ENCODE measurements at places on chromosomes 2 and 18.

DNA sequence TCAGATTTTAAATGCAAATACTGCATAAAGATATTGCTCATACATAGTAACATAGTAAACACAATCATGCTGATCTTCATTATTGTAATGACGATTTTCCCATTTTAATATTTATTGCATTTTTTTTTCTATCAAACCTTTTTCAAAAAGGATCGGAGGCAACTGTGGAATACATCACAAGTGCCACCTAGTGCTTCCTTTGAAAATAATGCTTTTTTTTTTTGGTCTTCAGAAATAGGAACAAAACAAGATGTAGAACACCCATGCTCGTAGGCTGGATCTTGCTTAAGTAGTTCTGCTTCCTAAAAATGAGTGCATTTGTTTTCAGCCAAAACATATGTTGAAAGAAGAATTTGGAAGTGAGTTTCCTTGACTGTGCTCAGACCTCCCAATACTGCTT is 35.7 kb upstream of the GPR155 start:
- DNase-seq, result no peak

DNA sequence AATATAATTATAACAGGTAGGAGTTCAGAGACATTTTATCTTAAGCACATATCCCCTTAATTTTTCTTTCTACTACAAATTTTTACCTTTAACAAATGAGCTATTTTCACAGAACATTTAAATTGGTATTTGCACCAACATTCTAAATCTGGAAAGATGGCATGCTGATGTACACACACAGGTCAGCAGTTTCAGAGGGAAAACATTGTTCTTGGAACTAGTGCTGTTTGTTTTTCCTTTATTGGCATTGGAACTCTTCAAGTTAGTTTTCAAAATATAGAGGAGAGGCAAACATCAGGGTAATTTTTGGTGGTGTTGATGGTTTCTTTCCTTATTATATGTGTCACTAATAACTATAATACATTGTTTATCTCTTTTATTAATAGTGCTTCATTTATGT is 155.3 kb downstream of the PHLPP1 start:
- no peak for DNase-seq

DNA sequence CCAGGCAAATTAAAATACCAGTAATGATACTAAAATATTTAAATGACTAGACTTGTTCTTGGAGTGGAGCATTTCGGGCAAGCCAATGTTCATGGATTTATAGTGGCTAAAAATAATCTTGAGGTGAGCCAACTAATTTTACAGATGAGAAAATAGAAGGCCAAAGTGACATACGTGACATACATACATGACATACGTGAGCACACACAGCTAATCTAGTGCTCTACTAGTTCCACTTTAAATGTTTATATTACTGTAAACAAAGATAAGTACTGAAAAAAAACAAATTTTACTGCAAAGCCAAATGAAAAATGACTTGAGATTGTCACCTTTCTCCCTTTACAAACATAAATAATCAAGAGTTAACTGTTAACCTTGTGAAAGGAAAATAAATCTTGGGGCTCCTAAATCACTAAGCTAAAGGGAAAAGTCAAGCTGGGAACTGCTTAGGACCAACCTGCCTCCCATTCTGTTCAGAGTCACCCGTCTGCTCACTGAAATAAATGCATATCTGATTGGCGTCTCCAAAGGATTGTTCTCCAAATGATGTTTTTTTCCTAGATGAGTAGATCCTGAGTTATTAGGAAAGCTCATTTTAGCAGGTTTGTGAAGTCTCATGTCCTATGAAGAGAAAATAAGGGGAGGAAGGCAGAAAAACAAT is 96.7 kb downstream of the PMS1 start:
- DNase-seq, result no peak

DNA sequence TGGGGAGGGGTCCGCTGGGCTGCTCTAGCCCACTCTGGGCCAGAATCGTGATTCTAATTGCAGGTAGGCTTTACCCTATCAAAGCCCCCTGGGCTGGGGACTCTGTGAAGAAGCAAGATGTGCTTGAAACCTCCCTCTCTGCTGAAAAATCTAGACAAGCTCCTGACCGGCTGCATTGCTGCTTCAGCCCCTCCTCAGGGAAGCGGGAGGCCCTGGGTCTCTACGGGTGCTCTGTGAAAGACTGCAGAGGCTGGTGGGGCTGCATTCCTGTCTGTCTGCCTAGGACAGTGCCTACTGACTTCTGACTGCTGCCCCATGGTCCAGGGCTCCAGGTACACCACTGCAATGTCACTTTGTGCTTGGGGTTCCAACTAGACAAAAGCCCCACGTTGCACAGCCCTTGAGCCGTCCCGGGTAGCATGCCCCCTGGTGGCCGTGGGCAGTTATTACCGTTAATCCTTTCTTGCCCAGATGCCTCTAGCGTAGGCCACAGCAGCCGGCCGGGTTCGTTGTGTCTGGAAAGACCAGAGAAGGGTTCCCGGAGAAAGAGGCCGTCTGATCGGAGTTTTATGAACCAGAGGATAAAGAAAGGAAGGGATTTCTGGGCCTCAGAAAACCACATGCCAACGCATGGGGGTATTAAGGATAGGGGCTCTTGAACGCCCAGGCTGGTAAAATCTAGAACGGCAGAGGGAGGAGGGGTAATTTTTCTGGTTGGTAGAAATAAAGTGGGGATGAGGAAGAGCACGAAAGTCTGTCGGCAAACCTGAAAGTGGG is 15.9 kb upstream of the C1QL2 start:
- no peak for DNase-seq

- DNase-seq, result no peak
These were observed 14.3 kb upstream of the EN1 start for GRCh38 chr2:118861731-118862130.

GRCh38 chr2:32516567-32516966 is 111.3 kb upstream of the TTC27 start:
- DNase-seq, result no peak

GRCh38 chr2:61785583-61785982 is 68.3 kb downstream of the FAM161A start:
- no peak for DNase-seq

- no peak for DNase-seq
These were observed 80.5 kb upstream of the KIF5C start for GRCh38 chr2:148794558-148794957.
